ENCODE measurements at places on chromosomes 16 and 17. TPM values are rescaled to one million over a fixed set of nuclear protein-coding genes. Genes with fewer than 3 reads are reported as not detected.

Gene TMEM100
- not detected for total RNA-seq

Gene LAT
- 191 TPM for total RNA-seq

Gene FOXJ1
- 2.1 TPM for total RNA-seq

Gene ZNF200
- total RNA-seq, result 4.8 TPM

Gene ZNF19
- 5.1 TPM for total RNA-seq

Gene DECR2
- total RNA-seq, result 7.5 TPM

Gene GNAO1
- 7.0 TPM for total RNA-seq

Gene PPY
- not detected for total RNA-seq

Gene CTF1
- not detected for total RNA-seq

Gene PABPN1L
- total RNA-seq, result not detected

Gene ZP2
- not detected for total RNA-seq

Gene TSPAN10
- not detected for total RNA-seq

Gene RNU2-1
- total RNA-seq, result 5,780 TPM

All from T-helper 17 cell (primary cell).